Thyroid gland (tissue), 4 donors: ENCODE measurements at places on chromosomes 4 and X. TPM values are rescaled to one million over a fixed set of nuclear protein-coding genes. Genes with fewer than 3 reads are reported as not detected.
A peak's percentile ranks its signal among the peaks of the same experiment; 100 is the strongest.

DNA sequence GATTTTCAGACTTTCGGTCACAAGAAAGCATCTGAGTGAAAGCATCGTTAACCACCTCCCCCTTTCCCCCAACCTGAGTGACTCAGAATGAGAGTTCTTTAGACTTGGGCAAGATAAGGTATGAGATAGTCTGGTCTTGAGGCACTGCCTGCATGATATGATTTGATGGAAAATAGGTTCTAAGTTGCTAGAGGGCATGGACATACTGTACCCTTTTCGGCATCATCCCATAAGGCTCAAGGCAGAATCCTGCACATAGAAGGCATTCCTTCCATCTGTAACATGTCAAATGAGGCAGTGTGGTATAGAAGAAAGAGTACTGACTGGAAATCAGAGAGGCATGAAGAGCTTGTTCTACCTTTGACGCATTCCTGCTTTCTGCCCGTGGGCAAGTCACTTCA lies 16.8 kb upstream of the AMOT start:
- H3K27me3 ChIP-seq, result no peaks in the 10 kb centered on the region
- no peaks in the 10 kb centered on the region for H3K4me1 ChIP-seq
- H3K4me3 ChIP-seq, result no peak overlapping the region
- H3K27ac ChIP-seq, result no peak overlapping the region
- no peaks in the 10 kb centered on the region for H3K36me3 ChIP-seq

DNA sequence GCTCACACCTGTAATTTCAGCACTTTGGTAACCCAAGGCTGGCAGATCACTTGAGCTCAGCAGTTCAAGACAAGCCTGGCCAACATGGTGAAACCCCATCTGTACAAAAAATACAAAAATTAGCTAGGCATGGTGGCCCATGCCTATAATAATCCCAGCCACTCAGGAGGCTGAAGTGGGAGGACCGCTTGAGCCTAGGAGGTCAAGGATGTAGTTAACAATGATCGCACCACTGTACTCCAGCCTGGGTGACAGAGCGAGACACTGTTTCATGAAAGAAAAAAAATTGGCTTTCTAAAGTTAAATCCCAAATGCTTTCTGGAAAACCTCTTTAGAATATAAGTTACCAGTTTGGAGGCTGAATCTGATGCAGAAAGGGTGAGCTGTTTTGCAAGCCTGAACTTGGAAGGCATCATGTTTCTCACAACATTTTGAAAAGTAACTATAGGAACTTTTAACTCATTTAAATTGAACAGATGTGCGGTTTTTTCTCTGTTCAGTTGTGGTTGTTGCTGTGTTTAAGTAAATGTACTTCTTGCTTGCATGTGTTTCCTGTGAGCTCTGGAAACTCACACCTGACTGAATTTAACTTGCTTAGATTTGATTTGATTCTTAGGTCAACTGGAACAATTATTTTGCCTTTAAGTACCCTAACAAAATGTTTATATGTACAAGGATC lies 39.8 kb upstream of the TMEM131L start:
- no peaks in the 10 kb centered on the region for H3K4me1 ChIP-seq
- H3K27ac ChIP-seq, result no peak overlapping the region
- no peaks in the 10 kb centered on the region for H3K27me3 ChIP-seq
- no peaks in the 10 kb centered on the region for H3K36me3 ChIP-seq
- H3K4me3 ChIP-seq, result no peak overlapping the region

DNA sequence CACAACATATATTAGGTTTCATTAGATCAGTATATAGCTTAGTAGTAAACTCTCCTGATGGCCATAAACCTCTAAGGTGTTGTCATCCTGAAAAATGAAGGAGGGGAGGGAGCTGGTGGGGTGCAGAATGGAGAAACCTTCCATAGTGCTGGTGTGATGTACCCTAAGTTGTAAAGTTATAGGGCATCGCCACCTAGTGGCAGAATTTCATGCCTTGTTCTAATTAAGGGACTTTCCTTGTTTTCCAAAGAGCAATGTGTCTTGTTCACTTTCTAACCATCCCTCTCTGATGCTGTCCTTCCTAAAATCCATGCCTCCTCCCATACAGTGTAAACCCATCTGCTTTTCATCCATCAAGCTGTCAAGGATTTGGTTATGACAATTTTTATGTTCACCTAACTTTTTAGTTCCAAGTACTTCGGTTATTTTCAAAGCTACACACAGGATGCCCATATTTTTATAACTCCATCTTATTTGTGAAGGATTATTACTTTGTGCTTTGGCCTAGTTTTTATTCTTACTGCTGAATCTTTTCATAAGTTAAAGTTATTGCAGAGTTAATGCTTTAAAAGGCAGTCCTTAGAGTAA lies 4.5 kb downstream of the NBDY start:
- H3K36me3 ChIP-seq, result no peaks in the 10 kb centered on the region
- H3K4me3 ChIP-seq, result no peak overlapping the region
- no peaks in the 10 kb centered on the region for H3K4me1 ChIP-seq
- peak; percentile 43 for DNase-seq

DNA sequence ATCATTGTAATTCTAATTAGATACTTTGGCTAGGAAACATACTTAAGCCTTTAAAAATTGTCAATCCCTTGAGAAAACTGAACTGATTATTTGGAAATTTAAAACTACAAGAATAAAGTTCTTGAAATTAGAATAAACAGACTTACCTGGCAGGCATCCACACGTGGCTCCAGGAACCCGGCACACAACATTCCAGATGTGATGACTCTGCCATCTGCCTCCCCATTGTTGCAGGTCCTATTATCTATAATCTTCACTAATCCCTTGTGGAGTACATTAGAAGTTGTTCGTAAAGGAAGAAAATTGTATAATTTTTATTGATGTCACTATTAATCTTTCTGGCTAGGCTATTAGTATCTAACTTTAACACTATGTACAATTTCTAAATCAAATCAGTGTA lies 16.2 kb upstream of the GNRHR start:
- no peaks in the 10 kb centered on the region for H3K36me3 ChIP-seq
- H3K4me3 ChIP-seq, result no peak overlapping the region
- no peaks in the 10 kb centered on the region for H3K27me3 ChIP-seq
- no peak overlapping the region for H3K27ac ChIP-seq

SERTM2 gene
- not detected for total RNA-seq

- no peak overlapping the region for H3K27ac ChIP-seq
- no peak for DNase-seq
- no peaks in the 10 kb centered on the region for H3K36me3 ChIP-seq
- no peak overlapping the region for H3K4me3 ChIP-seq
- no peaks in the 10 kb centered on the region for H3K4me1 ChIP-seq
Observed at GRCh38 chr4:45897946-45898585, 225.8 kb downstream of the GABRG1 start.

- H3K27me3 ChIP-seq, result no peaks in the 10 kb centered on the region
- no peaks in the 10 kb centered on the region for H3K4me1 ChIP-seq
Observed at GRCh38 chrX:115960440-115961084, 210.0 kb upstream of the AGTR2 start.

HELT gene
- total RNA-seq, result not detected

- no peaks in the 10 kb centered on the region for H3K36me3 ChIP-seq
- H3K4me1 ChIP-seq, result peaks cover 29% of the 10 kb centered on the region
- no peaks in the 10 kb centered on the region for H3K27me3 ChIP-seq
- peak overlapping the region; percentile 87 for H3K27ac ChIP-seq
- peak overlapping the region; percentile 1 for H3K4me3 ChIP-seq
Observed at GRCh38 chr4:140237616-140238350, 83.8 kb upstream of the MAML3 start.

IL2 gene
- total RNA-seq, result not detected

TEX13D gene
- total RNA-seq, result not detected

C4orf54 gene
- total RNA-seq, result not detected
